Transverse colon (tissue), 4 donors: ENCODE measurements at places on chromosomes 7 and 10. TPM values are rescaled to one million over a fixed set of nuclear protein-coding genes. Genes with fewer than 3 reads are reported as not detected.

Gene TAS2R41
- not detected for total RNA-seq

DNA sequence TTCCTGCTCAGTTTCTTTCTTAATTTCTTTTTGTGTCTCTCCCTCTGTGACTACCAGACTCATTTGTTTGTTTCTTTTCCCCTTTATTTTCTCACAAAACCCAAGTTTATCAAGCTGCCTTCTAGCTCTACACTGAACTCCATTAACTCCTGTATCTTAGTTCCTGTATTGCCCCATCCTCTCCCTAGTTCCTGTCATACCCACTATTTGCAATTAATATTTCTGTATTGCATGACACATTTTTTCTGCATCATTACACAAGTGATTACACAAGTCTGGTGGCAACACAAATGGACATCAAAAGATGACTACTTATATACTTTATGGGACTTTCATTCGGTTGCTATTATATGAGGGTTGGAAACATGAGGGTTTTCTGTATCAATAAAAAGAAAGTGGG is 26.9 kb upstream of the OR9A4 start:
- no peak for DNase-seq

GRCh38 chr10:131656431-131656841 is 244.4 kb upstream of the PPP2R2D start:
- no peak for DNase-seq

- DNase-seq = no peak
Observed at GRCh38 chr10:23540401-23541030, 101.6 kb downstream of the OTUD1 start.

DNA sequence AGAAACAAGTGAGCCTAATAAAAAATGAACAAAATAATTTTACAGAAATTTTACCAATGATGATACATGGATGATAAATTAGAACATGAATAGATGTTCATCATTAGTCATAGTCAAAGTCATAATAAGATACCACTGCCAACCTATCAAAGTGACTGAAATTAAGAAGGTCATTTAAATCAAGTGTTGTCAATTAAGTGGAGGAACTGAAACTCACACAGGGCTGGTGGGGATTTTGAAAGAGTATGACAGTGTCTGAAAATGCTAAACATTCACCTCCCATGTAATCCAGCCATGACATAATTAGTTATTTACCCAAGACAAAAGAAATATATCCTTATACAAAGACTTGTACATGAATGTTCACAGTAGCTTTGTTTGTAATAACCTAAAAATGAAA is 57.1 kb upstream of the DYNC1I1 start:
- no peak for DNase-seq

GRCh38 chr10:74186678-74187077 is 35.7 kb downstream of the ADK start:
- no peak for DNase-seq

- DNase-seq = no peak
Observed at GRCh38 chr7:85133560-85133959, 53.3 kb downstream of the SEMA3D start.

DNA sequence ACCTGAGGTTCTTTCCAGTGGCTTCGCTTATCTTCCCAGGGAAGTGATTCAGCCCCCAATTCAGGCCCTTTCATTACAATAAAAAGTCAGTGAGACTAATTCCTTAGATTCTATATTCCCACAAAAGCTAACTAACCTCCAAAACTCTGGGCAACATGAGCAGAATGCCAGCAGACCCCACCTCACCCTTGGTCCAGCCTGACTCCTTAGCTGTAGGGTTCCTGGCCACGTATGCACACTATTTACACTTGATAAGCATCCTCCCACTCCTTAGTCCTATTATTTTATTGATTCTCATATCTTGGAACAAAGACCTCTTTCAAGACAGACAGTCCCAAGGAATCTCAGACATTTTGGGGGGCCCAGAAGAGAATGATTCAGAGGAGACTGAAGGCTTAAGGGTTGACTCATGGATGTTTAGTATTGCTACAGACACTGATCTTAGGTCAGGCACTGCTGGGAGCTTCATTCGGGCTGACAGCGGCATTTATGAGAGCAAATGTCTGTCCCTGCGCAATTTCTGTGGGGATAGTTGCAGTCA is 162.6 kb upstream of the GDF10 start:
- DNase-seq = no peak

DNA sequence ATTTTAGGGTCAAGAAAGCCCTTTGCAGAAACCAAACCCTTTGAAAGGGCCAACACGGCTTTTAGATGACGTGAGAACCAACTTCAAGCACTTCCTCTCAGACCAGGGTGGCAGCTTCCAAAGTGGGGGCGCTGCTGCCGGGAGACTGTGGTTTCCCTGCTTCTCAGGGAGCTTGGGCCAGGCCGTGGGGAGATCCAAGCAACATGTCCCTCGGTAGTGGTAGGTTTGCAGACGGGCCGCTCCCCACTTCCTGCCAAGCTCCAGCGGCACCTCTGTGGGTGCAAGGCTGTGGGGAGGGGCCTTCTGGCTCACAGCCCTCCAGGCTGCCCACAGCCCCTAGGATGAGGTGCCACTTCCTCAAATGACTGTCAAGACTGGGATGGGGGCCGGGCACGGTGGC is 132.4 kb downstream of the FAM53B start:
- DNase-seq = peak; percentile 42

DNA sequence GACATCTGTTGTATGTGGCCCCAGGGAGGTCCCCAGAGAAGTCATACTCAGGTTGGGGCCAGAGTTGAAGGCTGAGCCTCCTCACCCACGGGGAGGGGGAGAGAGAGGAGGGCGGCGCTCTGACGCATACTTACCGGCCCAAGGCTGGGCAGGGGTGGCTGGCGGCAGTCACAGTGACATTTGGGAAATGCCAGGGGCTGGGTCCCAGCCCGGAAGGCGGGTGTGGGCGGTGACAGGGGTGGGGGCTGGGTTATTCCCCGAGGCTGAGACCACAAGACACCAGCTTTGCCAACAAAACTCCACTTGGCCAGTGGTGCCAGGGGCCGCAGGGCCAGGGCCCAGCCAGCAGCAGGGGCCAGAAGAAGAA is 41.1 kb downstream of the RASGEF1A start:
- DNase-seq = peak; percentile 3

GRCh38 chr10:56561336-56561735 is 200.3 kb upstream of the ZWINT start:
- no peak for DNase-seq
